ENCODE measurements at places on chromosomes 7 and 10.

- DNase-seq, result no peak
These were observed 8.7 kb downstream of the ATP6V0E2 start for GRCh38 chr7:149882248-149883047.

GRCh38 chr10:128051548-128051947 is 74.7 kb downstream of the MKI67 start:
- no peak for DNase-seq

DNA sequence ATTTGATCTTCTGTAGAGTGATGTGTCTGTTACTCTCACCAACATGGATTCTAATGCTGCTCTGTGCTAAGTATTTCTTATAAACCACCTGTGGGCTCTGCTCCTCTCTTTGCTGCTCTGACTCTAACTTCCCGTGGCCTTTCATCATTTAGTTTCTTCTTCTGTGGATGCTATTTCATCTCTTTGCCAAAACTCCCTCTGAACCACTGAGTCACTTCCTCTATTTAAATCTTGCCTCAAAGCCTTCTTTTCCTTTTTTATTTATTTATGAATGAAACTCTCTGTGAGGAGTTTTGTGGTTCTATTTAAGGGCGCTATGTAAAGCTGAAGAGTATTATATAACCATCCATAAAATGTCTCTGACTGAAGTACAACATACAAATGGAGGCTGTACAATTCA is 538.5 kb downstream of the SUGCT start:
- DNase-seq, result no peak

- DNase-seq, result no peak
These were observed 35.9 kb downstream of the FZD1 start for GRCh38 chr7:91299952-91300775.

DNA sequence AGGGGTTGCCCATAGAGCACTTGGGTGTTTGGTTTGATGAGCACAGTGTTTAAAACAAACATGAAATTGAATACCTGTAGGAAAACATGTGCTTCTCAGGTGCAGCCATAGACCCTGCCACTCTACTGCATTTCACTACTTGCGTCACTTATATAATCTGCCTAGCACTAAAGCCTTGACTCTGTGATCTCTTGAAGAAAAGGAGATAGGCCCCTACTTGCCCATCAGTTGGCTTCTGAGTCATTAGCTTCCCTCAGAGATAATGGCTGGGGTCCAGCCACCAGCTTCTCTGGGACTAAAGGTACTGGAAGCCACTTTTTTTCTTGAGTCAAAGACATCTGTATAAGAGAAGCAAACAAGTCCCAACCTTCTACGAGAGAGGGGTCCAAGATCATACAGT is 45.9 kb upstream of the BTRC start:
- DNase-seq, result no peak

- DNase-seq, result no peak
These were observed 234.3 kb upstream of the IGFBP3 start for GRCh38 chr7:46155367-46155766.

DNA sequence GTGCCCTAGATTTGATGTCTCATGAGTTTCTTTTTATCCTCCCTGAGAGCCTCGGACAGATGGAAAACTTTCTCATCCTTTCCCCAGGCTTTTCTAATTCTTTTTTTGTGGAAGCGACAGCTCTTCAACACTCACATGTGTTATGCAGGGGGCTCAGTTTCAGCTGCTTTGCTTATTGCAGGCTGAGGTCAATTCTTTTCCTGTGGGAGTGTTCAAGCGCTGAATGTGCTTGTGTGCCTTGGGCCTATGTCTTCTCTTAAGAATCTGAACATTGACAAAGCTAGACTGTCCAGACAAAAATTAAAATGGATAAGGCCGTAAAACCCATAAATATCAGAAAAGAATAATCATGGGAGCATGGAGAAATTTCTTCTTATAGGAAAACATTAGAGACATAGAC is 125.2 kb upstream of the STEAP4 start:
- DNase-seq, result no peak

DNA sequence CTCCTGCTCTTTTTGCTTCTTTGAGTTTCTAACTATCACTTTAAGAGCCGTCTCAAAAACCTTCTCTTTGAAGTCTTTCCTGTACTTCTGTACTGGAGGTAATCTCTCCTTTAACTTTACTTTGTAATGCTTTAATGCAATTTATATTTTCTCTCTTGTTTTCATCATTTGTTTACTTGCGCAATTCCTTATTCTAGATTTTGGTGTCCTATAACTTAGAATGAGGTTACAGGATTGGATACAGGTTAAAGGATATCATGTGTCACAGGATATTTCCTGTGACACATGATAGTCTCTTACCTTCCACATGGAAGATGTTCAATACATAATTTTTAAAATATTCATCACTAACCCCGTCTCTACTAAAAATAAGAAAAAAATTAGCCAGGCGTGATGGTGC is 42.4 kb upstream of the CPN1 start:
- DNase-seq, result no peak

DNA sequence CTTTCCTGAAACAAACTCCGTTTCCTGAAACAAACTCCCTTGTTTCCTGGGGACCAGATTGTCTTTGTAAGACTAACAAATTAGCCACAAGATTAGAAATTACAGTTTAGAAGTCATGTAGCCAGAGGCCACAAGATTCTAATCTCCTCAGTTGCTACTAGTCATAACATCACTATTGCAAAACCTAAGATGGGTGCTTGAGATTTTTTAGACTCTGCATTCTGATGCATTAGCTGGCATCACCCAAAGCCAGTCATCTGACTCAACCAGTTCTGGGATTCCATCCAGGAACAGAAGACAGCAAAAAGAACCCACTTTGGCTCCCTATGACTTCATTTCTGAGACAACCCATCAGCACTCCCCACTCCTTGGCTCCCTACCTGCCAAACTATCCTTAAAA is 367.9 kb upstream of the MBL2 start:
- no peak for DNase-seq

- DNase-seq, result no peak
These were observed 27.8 kb upstream of the NUB1 start for GRCh38 chr7:151313857-151314256.

DNA sequence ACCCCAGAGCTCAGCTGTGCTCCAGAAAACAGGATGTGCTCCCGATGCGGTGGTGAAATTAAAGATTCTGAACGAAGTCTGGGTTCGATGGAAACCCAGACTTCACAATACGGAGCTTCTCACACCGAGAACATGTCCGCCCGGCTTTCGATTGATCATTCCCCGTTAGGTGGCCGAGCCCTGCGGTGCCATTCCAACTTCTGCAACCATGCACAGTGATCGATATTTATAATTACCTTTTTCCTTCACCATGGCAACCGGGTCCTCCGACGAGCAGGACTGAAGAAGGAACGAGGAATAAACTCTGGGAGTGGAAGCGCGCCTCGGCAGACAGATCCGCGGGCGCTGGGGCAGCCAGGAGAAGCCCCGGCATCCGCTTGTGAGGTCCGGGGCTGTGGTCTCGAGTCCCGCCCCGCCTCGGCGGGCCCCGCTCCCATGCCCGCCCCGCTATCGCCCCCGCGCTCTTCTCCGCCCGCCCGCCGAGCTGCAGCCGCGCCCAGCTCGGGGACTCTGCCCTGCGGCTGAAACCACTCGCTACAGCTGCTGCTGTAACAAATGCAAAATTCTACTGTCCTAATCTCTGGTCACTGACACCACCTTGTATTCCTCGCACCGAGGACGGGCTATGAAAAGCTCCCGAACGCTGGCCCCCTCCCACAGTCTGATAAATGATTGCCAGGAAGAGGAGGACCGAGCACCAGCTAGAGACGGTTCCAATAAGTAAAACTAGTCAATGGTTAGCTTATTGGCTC is 26.2 kb downstream of the ABLIM1 start:
- DNase-seq, result peak; percentile 9

- no peak for DNase-seq
These were observed 251.0 kb downstream of the NSUN6 start for GRCh38 chr10:18400201-18400905.

DNA sequence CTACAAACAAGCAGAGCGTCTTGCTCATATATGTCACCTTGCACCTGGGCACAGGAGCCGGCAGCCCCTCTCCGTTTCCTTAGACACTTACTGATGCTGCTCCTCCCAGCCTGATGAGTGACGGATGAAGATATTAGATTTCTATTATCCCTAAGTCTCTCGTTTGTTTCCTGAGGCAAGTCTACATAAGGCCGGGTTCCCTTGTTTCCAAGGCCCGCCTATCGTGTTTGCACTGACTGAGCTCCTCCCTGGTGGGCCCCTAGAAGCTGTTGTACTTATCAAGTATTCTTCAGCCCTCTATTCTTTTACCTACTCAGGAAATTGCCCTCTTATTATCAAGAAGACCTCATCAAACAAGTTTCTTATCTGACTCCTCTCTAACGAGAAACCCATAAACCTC is 18.5 kb downstream of the SH3PXD2A start:
- DNase-seq, result no peak

GRCh38 chr10:63093227-63093626 is 39.9 kb upstream of the NRBF2 start:
- no peak for DNase-seq

GRCh38 chr10:88507404-88507803 is 75.7 kb downstream of the RNLS start:
- DNase-seq, result no peak

DNA sequence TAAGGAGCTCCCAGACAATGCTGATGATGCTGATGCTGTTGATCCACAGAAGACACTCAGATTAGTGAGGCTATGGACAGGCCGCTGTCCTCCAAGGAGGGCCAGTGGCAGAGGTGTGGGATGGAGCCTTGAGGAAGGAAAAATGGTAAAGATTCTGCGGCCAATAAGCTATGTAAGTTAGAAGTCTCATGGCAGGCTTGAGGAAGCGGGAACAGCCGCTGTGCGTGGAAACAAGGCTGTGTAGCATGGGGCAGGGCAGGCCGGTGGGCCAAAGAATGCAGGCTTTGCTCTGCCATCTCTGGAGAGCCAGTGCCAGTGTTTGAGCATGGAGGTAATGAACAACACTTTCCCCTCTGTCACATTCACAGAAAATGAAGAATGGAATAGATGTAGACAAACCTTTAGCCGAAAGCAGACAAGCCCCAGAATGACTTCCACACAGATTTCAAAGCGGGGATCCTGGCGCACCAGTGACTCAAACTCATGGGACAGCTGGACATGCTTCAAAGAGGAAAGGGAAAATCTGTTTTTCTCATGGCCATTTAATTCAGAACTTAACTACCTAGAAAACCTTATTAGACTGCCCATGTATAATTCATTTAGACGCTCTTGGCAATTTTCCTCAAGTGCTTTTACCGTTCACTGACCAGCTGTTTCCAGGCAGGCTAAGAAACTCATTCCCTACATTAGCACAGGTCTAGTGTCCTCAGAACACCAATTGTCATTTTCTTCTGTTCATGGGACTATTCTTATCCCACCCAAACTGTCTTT is 16.9 kb upstream of the FIGNL1 start:
- no peak for DNase-seq

DNA sequence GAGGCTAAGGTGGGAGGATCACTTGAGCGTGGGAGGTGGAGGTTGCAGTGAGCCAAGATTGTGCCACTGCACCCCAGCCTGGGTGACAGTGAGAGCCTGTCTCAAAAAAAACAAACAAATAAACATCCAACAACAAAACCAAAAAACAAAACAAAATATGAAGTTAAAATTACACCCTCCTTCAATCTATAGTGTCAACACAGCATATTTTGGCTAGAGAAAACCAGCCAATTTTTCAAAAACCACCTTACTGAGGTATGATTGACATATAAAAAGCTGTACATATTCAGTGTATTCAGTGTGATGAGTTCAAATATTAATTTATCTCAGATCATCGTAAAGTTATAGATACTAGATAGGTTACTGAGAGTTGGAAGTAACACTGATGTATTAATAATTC is 102.4 kb downstream of the ICA1 start:
- no peak for DNase-seq

- DNase-seq, result peak; percentile 32
These were observed 55.2 kb upstream of the GSDME start for GRCh38 chr7:24812305-24812945.

DNA sequence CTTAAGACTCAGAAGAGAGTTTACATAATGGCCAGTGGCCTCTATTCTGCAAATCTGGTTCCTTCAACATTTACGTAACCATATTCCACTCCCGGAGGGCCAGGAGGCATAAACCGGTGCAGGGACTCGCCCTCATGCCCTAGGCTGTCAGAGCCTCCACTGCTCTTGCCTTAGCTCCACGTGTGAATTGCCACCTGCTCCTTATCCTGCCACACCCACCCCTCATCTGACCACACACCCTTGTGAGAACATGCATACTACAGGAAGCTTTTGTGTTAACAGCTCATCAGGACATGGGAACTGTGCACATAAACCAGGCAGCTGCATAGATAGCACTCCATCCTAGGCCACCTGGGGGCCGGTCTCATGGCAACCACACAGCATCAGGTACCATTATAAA is 146.7 kb upstream of the PFKP start:
- no peak for DNase-seq

GRCh38 chr10:6065406-6065805 is 3.2 kb upstream of the IL2RA start:
- DNase-seq, result no peak

DNA sequence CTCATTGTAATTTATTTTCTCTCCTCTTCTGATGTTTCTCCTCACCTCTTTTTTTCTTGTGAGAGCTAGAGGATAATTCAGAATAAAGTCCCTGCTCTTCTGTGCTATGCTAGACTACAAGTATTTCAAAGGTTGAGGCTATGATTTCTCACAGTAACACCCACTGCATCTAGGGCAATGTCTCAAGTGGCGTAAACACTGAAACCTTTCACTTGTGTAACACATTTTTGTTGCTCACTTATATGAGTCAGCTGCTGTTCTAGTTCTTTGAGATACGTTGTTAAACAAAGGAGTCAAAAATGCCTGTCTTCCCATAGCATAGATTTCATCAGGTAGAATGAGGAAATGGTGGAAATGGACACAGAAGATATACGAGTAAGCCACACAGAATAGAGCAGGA is 305.1 kb upstream of the PITRM1 start:
- DNase-seq, result no peak

DNA sequence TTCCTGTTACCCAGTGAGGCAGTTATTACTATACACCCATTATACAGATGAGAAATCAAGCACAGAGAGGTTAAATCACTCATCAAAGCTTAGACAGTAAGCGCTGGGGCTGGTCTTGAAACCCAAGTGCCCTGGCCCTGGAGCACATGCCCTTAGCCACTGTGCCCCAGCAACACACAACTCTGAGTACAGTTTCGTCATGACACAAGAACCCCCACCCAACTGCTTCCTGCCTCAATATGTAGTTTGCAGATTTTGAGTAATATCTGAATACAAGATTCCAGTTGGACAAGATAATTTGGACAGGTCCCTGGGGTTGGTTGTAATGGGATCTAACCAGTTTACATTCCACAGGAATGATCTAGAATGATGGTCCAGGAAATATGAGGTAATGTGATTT is 62.8 kb downstream of the SH3PXD2A start:
- DNase-seq, result no peak

DNA sequence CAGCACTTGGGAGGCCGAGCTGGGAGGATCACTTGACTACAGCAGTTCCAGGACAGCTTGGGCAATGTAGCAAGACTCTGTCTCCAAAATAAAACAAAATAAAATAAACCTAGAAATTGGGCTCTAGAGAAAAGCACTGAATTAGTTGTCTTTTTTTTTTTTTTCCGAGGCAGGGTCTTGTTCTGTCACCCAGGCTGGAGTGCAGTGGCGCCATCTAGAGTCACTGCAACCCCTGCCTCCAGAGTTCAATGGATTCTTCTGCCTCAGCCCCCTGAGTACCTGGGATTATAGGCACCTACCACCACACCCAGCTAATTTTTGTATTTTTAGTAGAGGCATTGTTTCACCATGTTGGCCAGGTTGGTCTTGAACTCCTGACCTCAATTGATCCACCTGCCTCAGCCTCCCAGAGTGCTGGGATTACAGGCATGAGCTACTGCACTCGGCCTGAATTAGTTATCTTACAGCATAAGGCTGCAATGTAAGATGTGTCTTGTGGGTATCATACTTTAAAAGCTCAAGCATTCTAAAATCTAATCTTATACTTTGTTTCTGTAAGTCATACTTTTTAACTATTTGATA is 12.8 kb downstream of the MEIG1 start:
- DNase-seq, result peak; percentile 36
